Stimulated activated CD8-positive, alpha-beta memory T cell treated with anti-CD3 and anti-CD28 coated beads, Interleukin-4, amount 100 ng/mL, for 24 hours (primary cell): ENCODE measurements at places on chromosomes 16 and 17.

DNA sequence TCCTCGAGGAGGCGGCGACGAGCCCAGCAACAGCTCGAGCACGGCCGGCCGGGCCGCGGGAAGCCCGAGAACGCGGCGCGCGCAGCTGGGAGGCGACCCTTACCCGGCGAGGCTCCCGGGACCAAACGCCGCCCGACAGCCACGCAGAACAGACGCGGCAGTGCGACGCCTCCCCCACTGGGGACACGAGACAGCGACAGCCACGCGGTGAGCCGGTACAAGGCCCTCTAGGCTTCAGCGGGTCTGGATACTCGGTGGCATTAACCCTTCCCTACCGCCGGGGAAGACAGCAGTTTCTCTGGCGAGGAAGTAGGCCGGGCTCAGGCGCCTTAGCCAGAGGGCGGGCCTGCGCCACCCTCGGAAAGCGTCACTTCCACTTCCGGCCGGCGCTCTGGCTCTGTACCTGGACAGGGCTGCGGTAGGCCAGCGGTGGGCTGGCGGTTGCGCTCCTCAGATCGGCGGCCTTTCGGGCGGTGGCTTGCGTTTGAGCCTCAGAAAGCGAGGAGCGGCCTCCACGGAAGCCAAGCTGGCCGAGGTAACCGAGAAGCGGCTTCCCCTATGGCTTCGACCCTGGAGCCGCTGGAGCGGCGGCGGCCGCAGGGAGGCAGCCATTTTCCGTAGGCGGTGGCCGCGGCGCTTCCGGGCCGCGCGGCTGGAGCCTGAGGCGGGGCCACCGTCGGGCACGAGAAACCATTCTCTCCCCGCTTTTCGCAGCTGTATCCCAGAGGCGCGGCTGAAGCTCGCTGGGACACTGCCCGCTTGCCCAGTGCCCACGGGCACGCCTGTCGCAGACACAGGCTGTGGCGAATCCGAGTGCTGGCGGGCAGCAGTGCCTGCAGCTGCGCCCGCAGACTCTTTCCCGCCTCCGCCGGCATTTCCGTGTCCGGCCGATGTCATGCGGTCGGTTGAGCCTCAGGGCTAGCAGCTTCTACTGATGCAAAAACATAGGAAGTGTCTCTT lies at the start of the genes TIGD7 and ZNF75A:
TIGD7 (minus strand) TSS at position 322 of the 960 bp plus-strand sequence. CDS start 4,816 bp downstream, outside the sequence.
ZNF75A (plus strand) TSS at position 389 of the 960 bp plus-strand sequence. CDS start 2,932 bp downstream, outside the sequence.
- DNase-seq = peak; percentile 74

- DNase-seq = no peak
Measured at GRCh38 chr17:48247603-48248002, 140.0 kb downstream of the SNX11 start.

DNA sequence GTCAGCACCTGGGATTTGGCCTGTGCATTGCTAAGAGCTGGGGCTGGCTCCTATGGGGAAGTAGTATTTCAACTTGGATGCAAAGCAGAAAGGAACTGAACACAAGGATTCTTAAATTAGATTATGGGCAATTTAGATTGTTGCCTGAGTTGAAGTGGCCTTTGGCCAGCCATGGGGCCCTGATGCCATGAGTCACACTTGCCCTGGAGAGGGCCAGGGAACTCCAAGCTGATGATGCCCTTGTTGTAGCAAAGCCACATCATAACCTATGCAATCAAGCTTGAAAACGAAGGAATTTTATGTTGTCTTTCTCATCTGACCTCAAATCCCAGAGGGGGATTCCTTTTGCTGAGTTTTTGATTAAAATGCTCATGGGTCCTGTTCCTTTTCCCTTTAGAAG lies 3.9 kb upstream of the SPATA32 start:
- no peak for DNase-seq

- no peak for DNase-seq
Measured at GRCh38 chr17:38330941-38331411, 12.8 kb downstream of the GPR179 start.

GRCh38 chr17:46883871-46884520 lies 32.6 kb downstream of the WNT9B start:
- DNase-seq = no peak

- no peak for DNase-seq
Measured at GRCh38 chr17:40068129-40068581, 5.4 kb downstream of the THRA start.

DNA sequence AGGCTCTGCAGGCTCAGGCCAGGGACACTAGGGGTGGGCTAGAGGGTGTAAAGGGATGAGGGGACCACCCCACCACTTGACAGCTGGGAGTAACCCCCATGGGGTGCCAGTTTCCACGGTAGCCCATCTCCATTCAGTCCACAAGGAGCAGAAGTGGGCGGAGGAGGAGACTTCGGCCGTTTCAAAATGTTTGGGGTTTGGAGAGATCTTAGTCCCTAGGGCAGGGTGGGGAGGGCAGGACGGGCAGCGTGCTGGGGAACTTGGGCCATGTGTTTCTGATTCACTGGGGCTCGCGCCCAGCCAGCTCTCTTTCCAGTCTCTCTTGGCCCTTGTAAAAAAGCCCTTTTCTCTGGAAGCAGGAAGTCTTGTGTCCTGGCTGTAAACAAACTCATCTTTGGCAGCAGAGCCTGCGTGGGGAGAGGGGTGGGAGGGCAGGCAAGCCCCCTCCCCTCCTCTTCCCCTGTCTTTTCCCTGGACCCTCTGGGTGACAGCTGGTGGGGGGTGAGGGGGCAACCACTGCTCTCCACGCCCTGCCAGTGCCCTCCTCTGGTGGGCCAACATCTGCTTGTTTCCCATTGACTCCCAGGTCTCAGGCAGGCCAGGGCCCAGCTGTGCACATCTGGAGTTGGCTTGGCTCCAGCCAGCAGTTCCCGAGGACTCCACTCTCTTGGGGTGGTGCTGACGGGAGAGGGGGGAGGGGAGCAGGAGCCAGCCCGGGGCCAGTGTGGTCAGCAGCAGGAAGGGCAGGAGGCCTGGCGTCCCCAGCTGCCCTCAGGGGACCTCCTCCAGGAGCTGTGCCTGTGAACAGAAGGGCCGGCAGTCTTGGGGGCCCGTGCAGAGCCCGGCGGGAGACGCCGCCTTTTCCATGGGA lies 8.1 kb downstream of the CYGB start:
- no peak for DNase-seq

- DNase-seq = no peak
Measured at GRCh38 chr16:15639061-15639568, 3.8 kb downstream of the MARF1 start.

DNA sequence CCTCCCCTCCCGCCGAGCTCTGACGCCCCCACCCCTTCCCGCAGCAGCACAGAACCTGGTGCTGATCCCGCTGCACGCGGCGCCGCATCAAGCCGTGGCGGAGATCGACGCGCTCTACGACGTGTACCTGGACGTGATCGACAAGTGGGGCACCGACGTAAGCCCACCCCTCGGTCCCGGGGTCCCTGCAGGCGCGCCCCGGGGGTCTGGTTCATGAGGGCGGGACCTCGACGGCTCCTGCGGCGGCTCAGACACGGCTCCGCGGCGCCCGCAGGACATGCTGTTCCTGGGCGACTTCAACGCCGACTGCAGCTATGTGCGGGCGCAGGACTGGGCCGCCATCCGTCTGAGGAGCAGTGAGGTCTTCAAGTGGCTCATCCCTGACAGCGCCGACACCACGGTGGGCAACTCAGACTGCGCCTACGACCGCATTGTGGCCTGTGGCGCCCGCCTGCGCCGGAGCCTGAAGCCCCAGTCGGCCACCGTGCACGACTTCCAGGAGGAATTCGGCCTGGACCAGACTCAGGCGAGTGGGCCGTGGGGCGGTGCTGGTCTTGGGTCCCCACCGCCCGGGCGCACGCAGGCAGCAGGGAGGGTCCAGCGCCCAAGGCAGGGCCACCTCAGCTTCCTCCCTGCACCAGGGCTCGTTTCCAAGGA lies 1.4 kb downstream of the DNASE1L2 start:
- DNase-seq = no peak
